ENCODE measurements at places on chromosomes 4 and X.

DNA sequence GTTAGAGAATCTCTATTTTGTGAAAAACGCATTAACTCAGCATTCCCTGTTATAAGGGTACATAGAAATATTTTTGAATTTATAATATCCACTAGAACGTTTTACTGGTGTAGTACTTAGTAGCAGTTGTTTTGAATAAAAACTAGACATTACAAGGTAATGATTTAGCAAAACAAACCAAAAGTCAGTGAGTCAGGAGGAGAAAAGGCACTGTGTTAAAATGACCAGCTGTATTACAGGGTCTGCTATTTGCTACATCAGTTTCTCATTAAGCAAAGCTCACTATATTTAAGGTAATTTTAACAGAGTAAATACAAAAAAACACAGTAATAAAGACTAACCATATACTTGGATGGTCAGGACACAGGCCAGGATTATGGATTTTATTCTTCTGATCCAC is 152.8 kb downstream of the RASL11B start:
- no peak for DNase-seq

DNA sequence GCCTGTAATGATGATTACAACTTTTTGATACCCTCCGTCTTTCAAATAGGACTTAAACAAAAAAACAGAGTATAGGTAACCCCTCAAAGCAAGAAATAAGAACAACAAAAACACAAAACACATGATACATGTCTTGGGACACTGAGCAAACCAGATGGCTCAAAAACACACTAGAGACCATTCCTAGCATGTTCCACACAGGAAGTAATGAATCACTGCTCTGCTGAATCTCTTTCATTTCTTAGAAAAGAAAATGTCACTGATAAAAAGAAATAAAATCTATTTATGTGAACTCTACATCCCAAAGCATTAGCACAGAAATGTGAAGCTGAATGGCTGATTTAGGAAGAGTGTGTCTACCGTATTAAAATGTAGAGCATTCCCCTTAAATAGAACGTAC is 134.5 kb upstream of the IL15 start:
- no peak for DNase-seq

GRCh38 chr4:158035662-158036195 is 137.1 kb downstream of the GASK1B start:
- DNase-seq, result no peak

- no peak for DNase-seq
Measured at GRCh38 chr4:158818560-158819140, 49.8 kb downstream of the FNIP2 start.

- no peak for DNase-seq
Measured at GRCh38 chr4:57342411-57342810, 232.2 kb upstream of the IGFBP7 start.

DNA sequence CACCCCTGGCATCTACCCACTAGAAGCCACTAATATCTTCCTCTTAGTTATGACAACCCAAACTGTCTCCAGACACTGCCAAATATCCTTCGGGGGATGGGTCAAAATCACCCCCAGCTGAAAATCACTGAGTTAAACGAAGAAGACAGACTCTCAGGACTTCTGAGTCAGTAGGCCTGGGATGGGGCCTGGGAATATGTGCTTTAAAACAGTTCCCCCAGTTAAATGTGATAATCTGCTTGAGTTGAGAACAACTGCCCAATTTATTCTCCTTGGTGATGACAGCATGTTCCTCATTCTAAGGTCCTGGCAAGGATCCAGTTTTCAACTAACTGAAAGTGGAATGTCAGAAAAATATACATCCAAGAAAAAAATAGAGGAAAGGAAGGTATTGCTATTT is 52.4 kb downstream of the CBLL2 start:
- DNase-seq, result no peak

- DNase-seq, result peak; percentile 72
Measured at GRCh38 chr4:176001151-176002006, 64.3 kb upstream of the WDR17 start.

- no peak for DNase-seq
Measured at GRCh38 chrX:110153896-110154295, 151.0 kb downstream of the TMEM164 start.

DNA sequence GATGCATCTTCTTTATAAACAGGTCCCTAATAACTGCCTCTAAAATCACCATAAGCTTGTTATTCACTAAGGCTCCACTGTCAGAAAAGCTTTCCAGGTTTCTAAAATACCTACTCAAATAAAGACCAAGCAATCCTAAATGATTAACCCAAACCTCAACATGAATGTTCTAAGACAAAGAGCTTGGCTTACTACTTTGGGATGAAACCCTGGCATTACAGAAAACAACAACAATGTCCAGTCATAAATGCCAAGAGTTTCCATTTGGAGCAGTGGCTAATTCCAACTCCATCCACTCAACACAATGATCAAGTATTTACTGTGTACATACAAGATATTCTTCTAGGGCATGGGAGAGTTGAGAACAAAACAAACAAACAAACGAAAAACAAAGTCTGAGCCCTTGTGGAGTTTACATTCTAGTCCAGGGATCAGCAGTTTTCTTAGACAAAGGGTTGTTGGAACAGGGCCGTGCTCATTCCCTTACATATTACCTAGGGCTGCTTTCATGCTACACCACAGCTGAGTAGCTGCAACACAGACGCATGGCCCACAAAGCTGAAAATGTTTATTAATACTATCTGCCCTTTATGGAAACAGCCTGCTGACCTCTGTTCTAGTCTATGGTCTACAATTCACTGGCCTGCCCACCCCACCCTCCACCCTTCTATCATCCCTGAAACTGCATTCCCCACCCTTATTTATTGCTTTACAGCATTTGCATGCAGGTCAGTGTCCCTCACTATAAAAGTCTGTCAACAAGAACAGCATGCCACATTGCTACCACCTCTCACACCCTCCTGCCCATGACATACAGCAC is 23.7 kb downstream of the ABCG2 start:
- no peak for DNase-seq

DNA sequence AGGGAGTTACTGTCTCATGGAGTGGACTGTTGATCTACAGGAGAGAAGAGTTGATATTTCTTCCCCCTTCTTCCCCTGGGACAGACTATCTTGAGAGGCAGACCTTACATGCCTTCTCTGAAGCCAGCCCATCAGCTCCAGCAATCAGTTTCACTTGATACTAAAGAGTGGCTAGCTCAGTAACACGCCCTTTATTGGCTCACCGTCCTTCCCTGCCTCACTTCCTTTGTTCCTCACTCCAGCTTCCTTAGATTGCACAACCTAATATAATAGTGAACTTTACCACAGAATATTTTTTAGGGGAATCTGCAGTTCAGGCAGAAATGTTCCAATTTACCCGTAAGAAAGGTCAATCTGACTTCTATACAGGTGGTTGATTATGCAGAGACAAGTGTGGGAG is 128.1 kb upstream of the NDP start:
- no peak for DNase-seq

DNA sequence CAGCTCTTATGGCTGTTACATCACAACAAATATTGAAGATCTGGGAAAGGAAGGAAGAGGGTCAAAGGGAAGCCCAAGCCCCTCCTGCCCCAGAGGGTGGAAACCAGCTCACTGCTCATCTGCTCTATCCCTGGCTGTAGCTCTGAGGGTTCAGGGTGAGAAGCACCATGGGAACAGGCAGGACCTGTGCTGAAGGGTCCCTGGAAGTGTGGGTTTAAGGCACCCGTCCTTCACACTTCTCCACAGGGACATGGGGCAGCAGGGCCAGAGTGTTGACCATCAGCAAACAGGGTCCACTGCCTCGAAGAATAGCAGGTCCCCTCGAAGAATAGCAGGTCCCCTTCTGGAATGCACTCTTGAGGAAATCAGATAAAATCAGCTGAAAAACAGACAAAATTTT is 4.4 kb downstream of the RTL5 start:
- no peak for DNase-seq

GRCh38 chrX:102339312-102340298 is 92.6 kb downstream of the NXF2 start:
- no peak for DNase-seq

DNA sequence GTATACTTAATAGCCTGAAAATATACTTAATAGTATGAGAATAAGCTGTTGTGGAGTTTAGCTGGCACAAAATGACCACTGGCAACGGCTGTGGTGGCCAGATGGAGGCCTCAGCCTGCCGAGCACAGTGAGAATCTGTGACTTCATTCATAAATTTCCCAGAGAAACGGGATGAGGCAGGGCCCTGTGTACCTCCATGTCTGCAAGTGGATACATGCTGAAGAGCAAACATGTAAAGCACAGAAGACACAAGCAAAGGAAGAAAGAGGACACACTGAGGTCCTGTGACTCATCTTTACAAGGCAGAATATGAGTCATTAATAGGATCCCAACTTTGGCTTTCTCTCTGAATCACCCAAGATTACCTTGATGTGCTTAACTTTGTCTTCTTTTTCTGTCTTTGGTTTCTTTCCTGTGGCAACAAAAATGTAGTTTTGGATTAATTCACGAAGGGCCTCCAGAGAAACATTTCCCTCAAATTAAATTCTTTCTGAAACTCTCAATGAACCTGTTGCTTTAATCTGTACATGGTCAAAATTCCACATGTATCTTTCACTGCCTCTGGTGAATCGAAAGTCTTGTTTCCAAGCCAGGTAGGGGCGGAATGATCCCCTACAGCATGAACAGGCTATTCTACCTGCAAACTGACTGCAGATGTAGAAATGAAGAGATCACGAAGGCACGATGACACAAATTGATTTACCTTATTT is 56.4 kb downstream of the IRF2 start:
- DNase-seq, result no peak

GRCh38 chr4:10078481-10079233 is 37.9 kb downstream of the WDR1 start:
- DNase-seq, result no peak
